ENCODE measurements at places on chromosomes 6 and 20. TPM values are rescaled to one million over a fixed set of nuclear protein-coding genes. Genes with fewer than 3 reads are reported as not detected.

Gene C20orf141
- not detected for total RNA-seq

Gene OR2H1
- not detected for total RNA-seq

Gene RIPPLY2
- not detected for total RNA-seq

Gene POU5F1
- total RNA-seq, result not detected

Gene ABHD16B
- not detected for total RNA-seq

Gene FAM83C
- total RNA-seq, result not detected

Gene SRMS
- not detected for total RNA-seq

Gene RIPOR3
- total RNA-seq, result 0.76 TPM

Gene SLC17A2
- total RNA-seq, result not detected

Gene MAS1
- total RNA-seq, result not detected

Gene KHDC1L
- not detected for total RNA-seq

Gene DDO
- total RNA-seq, result 1.1 TPM

Gene SEL1L2
- not detected for total RNA-seq

Gene CST5
- not detected for total RNA-seq

Gene BPIFB2
- not detected for total RNA-seq

Gene NRN1
- 20.8 TPM for total RNA-seq

Gene HDGFL1
- not detected for total RNA-seq

Gene FNDC1
- under 0.01 TPM for total RNA-seq

Gene C20orf144
- total RNA-seq, result not detected

Gene ANGPT4
- not detected for total RNA-seq

Gene PRKN
- total RNA-seq, result 0.15 TPM

Gene MRPL14
- total RNA-seq, result 83.2 TPM

Gene ARHGAP40
- not detected for total RNA-seq

Gene KCNS1
- 0.65 TPM for total RNA-seq

Gene PGC
- not detected for total RNA-seq

Gene EYA4
- 0.61 TPM for total RNA-seq

Gene PRL
- total RNA-seq, result not detected

All from epithelial cell of umbilical artery (primary cell).